ENCODE measurements at places on chromosomes 7 and 10.

DNA sequence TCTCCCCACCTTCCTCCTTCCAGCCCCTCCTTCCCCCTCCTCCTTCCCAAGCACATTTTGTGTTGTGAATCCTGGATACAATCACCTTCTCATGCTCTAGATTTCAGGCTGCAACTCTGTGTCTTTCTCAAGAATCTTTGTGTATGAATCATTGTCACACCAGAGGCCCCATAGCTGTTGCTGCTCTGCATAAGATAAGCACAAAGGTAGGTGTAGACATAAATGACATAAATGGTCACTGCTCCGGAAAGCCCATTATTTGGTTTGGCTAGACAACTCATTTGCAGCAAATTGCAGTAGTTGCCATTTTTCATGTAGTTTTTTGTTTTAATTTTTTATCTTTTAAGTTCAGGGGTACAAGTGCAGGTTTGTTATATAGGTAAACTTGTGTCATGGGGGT is 216.3 kb upstream of the NRP1 start:
- no peak for DNase-seq

- no peak for DNase-seq
These were observed 17.2 kb downstream of the MMS19 start for GRCh38 chr10:97481071-97481470.

DNA sequence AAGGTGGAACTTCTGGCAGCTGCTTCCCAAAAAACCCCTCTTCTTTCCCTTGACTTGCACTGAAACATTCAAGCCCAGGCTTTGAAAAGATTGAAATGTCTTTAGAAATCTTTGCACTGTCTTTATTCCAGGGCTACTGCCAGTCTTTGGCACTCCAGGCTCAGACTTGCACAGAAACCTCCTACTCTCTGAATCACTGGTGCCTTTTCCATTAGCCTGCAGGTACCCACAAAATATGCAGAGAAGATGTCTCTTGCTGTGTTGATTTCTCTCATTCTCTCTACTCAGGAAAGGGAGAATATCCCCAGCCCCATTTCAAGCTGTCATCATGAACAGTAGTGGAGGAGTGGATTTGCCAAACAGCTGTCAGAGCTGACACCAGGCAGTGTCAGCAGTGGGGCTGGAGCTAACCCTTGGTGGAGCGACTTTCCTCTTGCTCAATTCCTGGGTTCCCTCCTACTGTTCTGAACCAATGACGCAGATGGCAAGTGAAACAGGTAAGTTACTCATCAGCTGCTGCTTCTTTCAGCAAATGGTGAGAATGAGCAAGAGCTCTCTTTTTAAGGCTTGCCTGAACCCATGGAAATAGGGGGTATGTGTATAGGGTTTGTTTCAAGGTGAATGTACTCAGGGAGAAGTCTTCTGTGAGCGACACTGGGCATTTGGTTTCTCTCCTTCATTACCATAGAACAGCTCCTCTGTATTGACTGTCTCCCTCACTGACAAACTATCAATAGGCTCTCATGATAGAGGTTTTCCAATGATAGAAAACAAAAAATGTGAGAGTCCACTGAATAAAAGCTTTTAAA is 362.4 kb downstream of the ADRA2A start:
- no peak for DNase-seq

GRCh38 chr10:132704008-132704814 is 81.7 kb downstream of the NKX6-2 start:
- DNase-seq = no peak

DNA sequence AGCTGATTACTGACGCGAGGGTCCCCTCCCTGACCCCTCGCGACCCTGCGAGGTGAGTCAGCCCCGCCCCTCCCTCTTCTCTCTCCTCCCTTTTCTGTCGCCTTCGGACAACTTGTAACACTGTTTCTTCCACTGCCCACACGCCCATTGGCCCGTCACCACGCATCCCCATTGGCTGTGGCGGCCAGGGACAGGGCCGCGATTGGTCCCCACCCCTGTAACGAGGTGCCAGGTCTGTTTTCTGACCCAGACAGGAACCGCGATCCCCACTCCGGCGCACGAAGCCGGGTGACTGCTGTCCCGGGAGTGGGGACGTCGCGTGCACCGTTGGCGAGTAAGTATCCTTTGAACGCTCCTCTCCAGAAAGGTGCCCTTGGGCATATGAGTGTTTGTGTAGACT is at the start of gene STRA8:
TSS of gene STRA8 (plus strand) at position 269 of the 400 bp plus-strand sequence. CDS start 6,687 bp downstream, outside the sequence.
- no peak for DNase-seq

DNA sequence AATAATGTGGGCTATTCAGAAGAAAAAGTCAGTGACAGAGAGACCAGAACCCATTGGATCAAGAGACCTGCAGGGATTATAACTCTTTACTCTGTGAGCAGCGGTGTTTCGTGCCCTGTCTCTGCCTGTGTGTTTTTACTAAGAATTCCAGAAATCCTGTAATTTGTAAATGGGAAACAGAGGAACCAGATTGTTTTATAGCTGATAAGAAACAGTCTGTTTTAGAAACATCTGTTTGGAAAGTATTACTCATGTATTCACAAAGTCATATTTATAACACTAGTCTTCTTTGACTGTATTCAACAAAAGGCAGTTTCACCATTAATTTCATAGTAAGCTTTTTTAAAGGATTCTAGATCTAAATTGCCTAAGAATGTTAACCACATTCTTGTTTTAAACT is 30.0 kb upstream of the VDAC2 start:
- no peak for DNase-seq

- no peak for DNase-seq
These were observed 103.2 kb upstream of the TNS3 start for GRCh38 chr7:47685151-47685550.

GRCh38 chr7:69840248-69840647 is 242.0 kb downstream of the AUTS2 start:
- DNase-seq = no peak

GRCh38 chr7:130228840-130229502 is 21.3 kb downstream of the SSMEM1 start:
- DNase-seq = no peak
